ENCODE measurements at places on chromosomes 5 and 9. TPM values are rescaled to one million over a fixed set of nuclear protein-coding genes. Genes with fewer than 3 reads are reported as not detected.

- DNase-seq = no peak
These were observed 69.3 kb downstream of the DAPK1 start for GRCh38 chr9:87567001-87567400.

- no peak for DNase-seq
These were observed 30.2 kb downstream of the C5orf15 start for GRCh38 chr5:133938039-133938821.

GRCh38 chr9:120792898-120793765, at the start of gene FBXW2:
Gene FBXW2, minus strand, starts transcription at chr9:120793416. Its CDS starts 5,158 bp downstream, at chr9:120788258.
- DNase-seq = peak; percentile 85

DNA sequence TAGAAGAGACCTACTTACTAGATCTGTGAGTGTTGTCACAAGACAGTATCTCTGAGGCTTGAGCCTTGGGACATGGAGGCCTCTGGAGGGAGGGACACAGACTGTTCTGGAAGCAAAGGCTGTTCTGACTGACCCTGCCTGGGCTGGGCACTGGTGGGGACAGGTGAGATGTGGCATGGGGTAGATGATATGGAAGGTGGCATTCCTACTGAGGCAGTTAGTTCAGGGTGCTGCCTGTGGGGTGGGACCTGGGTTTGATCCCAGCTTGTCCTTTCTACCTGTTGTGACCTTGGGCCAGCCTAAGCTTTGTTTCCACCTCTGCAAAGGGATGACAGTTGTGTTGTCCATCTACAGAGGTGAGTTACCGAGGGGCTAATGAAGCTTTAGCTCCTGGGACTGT, 140.2 kb downstream of the C9orf50 start:
- DNase-seq = no peak

GRCh38 chr9:37915911-37916470, 12.1 kb upstream of the SLC25A51 start:
- no peak for DNase-seq

- no peak for DNase-seq
These were observed 1697.1 kb downstream of the MAT2B start for GRCh38 chr5:165202519-165202910.

DNA sequence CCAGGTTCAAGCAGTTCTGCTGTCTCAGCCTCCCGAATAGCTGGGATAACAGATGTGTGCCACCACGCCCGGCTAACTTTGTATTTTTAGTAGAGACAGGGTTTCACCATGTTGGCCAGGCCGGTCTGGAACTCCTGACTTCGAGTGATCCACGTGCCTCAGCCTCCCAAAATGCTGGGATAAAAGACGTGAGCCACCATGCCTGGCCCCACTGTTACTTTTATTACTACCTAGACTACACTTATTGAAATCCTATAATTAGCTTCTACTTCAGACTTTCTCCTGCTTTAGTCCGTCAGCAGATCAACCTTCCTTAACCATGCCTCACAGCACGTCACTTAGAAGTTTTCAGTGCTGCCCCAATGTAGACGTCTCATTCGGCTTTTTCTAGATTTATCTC, 8.2 kb downstream of the ZBTB43 start:
- DNase-seq = no peak

GRCh38 chr9:87212605-87213021, 265.3 kb upstream of the GAS1 start:
- DNase-seq = peak; percentile 53

DNA sequence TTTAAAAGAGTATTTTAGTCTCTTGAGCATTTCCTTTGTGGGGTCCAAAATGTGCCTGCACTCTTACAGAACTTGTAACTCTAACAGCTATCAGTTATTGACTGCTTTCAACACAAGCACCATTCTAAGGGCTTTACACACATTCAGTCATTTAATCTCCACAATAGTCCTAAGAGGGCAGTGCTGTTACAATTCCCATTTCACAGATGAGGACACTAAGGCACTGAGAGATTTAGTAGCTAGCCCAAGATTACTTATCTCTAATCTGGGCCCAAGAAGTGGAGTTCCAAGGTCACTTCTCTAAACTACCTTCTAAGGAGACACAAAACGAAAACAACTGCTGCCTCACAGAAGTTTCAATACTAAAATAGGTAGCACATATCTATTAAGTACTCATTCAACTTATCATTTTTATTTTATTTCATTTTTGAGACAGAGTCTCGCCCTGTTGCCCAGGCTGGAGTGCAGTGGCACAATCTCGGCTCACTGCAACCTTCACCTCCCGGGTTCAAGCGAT, 275.2 kb downstream of the CWC27 start:
- no peak for DNase-seq

DNA sequence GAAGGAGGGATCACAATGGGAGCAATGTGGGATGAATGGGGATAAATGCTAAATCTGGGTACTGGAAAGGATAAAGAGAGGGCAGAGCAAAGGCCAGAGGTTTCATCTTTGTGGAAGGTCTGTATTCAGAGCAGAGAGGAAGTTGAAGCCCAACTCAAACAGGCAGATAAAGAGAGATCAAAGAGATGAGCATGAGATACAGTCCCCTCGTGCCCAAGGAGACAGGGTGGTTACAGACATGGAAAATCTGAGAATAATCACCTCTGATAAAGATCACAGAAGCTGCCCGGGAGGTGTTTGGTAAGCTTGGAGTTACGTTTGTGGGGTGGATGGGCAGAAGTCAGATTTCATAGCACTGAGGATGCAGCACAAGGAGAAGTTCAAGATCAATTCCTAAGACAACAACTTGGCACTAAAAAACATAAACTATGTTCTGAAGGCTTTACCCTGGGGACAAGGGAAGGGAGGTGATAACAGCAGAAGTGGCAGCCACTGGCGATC, 459 bp upstream of the ERAP2 start:
- no peak for DNase-seq

DNA sequence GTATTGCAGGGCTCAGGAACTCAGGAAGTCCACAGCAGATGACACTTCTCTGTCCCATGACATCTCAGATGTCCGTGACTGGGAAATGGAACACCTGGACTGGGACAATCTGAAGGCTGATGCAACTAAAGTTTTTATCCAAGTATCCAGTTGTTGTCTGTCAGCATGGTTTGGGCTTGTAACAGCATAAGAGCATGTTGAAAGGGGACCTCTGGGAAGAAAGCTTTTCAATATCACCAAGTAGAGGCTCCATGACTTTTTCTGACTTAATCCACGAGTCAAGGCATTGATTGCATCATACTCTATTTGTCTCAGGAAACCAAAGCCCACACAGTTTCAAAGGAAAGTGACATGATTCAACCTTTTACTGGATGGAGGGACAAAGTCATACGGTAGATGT, 807.7 kb downstream of the MTRR start:
- DNase-seq = peak; percentile 37

GRCh38 chr5:138338411-138339090, 485 bp downstream of the FAM53C start:
- no peak for DNase-seq

- DNase-seq = peak; percentile 66
These were observed 31.4 kb upstream of the ANKRD55 start for GRCh38 chr5:56264417-56265025.

DNA sequence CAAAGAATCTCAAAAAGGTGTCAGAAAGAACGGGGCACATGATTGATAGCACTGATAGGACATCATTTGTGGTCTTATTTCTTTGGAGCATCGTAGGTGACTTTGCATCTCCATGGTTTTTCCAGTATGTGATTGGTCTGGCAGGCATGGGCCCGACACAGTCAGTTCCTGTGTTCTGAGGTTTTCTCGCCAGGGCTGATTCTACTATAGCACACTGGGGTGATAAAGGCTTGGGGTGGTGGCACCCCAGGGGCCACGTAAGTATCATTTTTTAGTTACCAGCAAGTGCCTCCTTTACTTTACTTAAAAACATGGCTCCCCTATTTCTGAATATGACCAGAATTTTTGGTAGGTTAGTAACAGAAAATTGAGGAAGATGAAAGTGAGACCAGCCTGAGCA, 202.7 kb downstream of the RFK start:
- DNase-seq = no peak

GRCh38 chr5:143341807-143342570, 61.5 kb downstream of the NR3C1 start:
- peak; percentile 53 for DNase-seq

DNA sequence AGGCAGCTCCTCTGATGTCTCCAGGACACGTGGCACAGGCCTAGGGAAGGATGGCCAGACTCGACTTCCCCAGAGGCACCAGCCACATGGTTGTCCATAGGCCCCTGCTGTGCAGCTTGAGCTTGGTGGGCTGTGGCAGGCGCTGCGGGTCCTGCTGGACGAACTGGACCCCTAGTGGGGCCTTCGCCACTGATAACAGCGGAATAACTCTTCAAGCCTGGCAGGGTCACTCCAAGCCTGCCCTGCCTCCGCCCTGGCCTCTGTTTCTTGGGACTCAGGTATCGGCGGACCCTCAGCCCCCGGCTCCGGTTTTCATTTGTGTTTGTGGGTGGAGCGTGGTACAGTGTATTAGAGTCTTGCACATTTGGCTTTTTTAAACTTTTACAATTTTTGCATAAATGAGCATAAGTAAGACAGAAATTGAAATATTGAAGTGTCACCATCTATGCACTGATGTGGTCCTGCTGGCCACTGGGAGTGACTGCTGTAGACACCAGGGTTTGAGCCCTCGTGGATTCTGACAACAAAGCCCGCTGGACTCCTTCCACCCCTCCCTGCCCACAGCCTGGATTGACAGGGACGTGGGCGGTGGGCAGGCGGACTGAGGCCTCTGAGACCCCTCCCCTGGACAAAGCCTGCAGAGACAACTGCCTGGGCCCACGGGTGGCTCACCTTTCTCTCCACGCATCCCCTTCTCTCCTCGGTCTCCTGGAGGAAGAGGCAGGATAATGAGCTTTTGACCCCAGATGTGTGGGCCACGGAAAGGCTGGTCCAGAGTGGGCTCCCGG, 3.8 kb downstream of the FCN1 start:
- no peak for DNase-seq

- DNase-seq = no peak
These were observed 78.6 kb downstream of the PDZD2 start for GRCh38 chr5:31717561-31717960.

DNA sequence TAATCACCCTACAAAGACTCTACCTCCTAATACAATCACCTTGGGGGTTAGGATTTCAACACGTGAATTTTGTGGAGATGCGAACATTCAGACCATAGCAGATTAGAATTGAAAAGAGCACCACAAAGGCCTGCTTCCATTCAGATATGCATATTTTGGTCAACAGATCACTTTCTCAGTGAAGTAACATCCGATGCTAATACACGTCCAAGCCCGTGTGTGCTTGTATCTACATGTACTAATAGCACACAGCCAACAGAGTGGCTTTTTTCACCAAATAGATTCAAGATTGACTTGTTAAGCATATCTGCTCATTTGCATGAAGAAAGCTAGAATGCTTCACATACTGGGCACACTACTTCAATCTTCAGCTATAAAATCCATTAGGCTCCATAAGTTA, 35.6 kb upstream of the SSBP2 start:
- DNase-seq = no peak

DNA sequence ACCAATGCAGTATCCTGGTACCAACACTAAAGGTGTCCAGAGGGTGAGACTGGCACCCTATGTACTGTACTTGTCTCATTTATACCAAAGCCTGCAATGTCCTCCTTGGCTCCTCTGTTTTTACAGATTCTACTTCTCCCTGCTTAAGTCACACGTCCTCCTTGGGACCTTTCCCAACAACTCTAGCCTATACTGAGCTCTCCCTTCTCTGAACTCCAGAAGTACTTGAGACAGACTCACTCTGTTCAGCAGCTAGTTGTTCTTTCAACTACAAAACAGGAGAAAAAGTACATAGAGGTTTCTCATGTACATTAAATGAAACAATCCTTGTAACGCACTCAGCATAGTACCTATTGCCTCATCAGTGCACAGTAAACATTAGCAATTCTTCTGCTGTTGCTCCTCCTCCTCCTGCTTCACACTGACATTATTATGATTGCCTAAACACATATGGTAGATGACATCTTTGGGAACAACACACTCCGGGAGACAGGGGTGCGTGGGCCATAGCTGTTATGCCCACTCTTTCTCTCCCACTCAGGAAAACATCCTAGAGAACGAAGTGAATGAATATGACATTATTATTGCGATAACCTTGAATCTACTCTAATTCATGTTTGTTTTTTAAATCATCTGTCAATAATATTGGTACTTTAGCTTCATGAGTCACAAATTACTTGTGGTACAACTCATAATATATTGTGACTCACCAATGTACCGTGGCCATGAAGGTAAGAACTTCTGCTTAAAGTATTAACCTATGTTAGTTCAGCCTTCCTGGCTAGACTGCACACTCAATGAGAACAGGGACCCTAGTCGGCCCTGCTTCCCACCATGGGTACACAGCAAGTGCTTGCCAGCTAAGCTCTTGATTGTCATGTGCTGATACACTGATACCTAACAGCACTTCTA, 180.3 kb upstream of the ADRA1B start:
- DNase-seq = peak; percentile 81

DNA sequence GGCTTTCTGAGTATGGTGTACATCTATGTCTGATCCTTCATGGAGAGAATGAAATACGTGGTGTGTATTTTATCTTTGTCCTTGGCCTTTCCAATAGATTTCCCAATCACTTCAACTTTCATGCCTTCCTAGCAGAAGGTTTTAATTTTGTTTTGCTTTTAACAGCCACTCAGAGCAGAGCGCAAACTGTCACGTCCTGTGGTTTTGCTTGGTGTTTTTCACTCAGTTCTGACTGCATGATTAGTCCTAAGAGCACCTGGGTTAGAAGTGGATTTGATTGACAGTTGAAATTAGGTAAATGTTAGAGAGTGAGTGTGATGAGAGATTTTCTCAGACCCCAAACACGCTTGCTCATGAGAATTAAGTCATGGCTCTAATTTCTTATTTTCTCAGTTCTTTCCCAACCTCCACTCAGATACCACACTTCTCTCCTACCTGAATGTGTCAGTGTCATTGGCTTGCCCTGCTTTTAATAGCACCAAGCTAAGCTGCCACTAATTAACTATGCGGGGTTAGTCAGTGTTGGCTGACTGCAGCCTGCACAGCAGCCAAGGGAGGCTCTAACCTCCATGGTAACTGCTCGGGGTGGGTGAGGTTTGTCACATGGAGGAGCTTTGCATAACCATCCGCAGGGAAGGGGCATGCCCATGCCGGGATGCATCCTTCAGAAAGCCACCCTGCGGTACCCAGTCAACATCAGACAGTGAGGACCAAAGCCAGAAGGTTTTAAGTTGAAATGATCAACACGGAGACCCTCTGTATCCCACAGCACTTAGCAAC, 173.4 kb downstream of the NR3C1 start:
- no peak for DNase-seq

DNA sequence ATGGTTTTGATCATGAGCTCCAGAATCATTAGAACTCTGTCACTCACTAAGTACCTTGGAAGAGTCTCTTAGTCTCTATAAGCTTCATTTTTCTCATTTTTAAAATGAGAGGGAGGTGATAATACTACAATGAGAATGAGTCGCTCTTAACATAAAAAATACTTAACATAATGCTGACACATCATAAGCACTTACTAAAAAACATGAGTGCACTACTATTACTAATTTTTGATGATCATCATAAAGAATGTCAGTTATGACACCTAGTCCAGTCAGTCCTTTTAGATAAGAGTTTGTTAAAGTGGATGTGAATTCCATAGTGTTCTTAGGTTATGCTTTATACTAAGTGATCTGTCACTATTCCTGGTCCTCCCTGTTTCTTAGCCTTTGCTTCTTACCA, 200.4 kb upstream of the SLC24A2 start:
- DNase-seq = no peak

Gene SLC34A3
- 1.0 TPM for total RNA-seq

Gene CDC42SE2
- 10.5 TPM for total RNA-seq

Gene ABO
- not detected for total RNA-seq

Gene IL33
- total RNA-seq = 1.6 TPM

Gene CD72
- not detected for total RNA-seq

Gene KIF4B
- not detected for total RNA-seq

Gene MARCHF3
- total RNA-seq = 1.3 TPM

Gene MYMK
- not detected for total RNA-seq

Gene TRAF1
- total RNA-seq = 0.15 TPM

Gene PCDHGC5
- 0.46 TPM for total RNA-seq

Gene SPATA31C1
- total RNA-seq = not detected

Gene FCN1
- not detected for total RNA-seq

Data from PC-3 (cell line).